ENCODE measurements at places on chromosomes 2 and 18.

DNA sequence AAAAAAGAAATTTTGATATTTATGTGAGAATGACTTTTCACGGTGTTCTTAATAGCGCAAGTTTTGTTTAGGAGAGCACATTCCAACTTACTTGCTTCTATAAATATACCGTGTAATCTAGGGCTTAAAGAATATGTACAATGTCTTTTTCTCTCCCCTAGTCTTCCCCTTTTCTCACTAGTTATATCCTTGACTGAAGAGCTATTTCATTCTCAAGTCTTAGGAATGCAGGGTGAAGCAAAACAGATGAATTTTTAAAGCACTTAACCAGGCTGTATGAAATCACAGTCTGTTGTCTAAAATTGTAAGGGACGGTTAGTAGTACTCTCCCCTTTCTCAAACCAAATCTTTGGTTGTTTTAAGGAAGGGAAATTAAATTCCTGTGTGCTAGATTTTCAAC is 29.6 kb upstream of the SLC30A6 start:
- DNase-seq = no peak

- no peak for DNase-seq
Measured at GRCh38 chr18:48151421-48152065, 221.1 kb upstream of the SMAD2 start.

- no peak for DNase-seq
Measured at GRCh38 chr2:187567126-187567525, 12.9 kb upstream of the TFPI start.

- DNase-seq = peak; percentile 71
Measured at GRCh38 chr2:231672617-231673347, 35.5 kb upstream of the PTMA start.

DNA sequence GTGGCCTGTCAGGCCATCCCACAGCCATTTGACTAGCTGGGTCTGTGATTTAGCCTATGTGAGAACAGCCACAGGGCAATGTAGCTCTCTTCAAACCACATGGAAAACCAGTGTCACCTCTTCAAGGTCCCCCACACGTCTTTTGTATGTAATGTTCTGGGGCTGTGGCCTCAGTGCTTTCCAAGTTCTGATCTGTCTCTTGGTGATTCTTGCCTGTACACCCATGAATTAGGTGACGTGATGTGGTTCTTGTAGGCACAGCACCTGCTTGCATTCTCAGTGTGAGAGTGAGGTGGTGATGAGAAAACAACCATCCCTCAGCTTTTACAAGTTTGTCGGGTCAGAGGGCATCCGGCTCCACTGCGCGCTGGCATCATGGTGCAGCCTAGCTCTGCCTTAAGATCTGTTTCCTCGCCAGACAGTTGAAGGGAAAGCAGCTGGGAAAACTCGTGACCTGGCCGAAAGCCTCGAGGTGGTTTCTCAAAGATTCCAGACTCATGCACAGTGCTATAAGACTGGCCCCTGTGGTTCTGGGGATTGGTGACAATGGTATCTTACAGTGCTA is 125.8 kb downstream of the TANC1 start:
- peak; percentile 69 for DNase-seq

- DNase-seq = peak; percentile 78
Measured at GRCh38 chr2:71935262-71935848, 212.3 kb downstream of the CYP26B1 start.

GRCh38 chr2:46181789-46182530 is 115.2 kb upstream of the EPAS1 start:
- no peak for DNase-seq

Measured in left cardiac atrium (tissue), 4 donors.